ENCODE measurements at places on chromosomes 5 and 9.

DNA sequence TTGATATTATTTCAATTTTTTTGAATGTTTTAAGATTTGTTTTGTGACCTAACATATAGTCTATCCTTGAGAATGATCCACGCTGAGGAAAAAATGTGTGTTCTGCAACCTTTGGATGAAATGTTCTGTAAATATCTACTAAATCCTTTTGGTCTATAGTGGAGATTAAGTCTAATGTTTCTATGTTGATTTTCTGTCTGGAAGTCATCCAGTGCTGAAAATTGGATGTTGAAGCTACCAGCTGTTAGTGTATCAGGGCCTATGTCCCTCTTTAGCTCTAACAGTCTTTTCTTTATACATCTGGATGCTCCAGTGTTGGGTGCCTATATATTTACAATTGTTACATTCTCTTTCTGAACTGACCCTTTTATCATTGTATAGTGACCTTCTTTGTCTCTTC, 422.3 kb downstream of the TMEM232 start:
- no peak for DNase-seq

GRCh38 chr5:65050826-65051498, 282.2 kb downstream of the CWC27 start:
- no peak for DNase-seq

- DNase-seq = no peak
These were observed 163.8 kb downstream of the TMEM38B start for GRCh38 chr9:105858006-105858690.

GRCh38 chr9:72898360-72898759, 54.5 kb downstream of the ALDH1A1 start:
- no peak for DNase-seq

DNA sequence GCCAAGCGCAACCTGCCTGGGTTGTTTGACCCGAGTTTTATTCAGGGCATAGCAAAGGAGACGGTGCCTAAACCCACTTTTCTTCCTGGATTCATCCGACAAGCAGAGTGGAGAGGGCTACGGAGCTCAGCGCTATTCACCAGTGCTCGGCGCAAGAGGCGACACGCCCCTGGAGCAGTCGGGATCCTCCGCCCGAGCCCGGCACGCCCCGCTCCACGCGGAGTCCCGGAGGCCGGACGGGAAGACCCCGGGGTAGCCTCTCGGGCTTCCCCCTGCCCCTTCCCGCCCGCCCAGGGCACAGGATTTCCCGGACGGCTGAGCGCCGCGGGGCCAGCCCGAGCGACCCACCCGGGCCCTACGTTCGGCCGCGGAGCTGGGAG, 427 bp downstream of the SERINC5 start:
- DNase-seq = no peak

- DNase-seq = no peak
These were observed 79.0 kb downstream of the MACROH2A1 start for GRCh38 chr5:135319928-135320606.

DNA sequence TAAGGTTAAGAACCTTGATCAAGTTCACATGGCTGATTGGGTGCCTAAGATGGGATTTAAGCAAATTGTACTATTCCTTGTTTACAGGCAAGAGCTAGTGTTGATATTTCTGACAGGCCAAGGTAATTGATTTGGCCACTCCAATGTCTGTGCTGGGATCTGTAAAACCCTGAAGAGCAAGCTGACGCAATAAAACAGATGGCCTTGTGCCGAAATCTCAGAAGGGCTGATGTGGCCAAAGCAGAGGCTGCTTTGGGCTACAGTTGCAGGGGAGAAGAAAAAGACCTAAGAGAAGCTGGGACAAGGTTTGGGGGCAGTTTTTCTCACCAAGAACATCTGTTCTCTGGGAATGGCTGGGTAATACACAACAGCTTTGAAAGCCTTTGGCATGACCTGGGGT, 463.2 kb upstream of the ZNF608 start:
- no peak for DNase-seq
